Right ventricle myocardium inferior (tissue), 1 donor: ENCODE measurements at places on chromosomes 7 and 10. TPM values are rescaled to one million over a fixed set of nuclear protein-coding genes. Genes with fewer than 3 reads are reported as not detected.

The ECD gene
- total RNA-seq, result 15.3 TPM

The ARHGEF35 gene
- 0.87 TPM for total RNA-seq

The SFRP5 gene
- total RNA-seq, result 2.5 TPM

The NRCAM gene
- 0.30 TPM for total RNA-seq

The CRCP gene
- total RNA-seq, result 23.6 TPM

The SFRP4 gene
- total RNA-seq, result 0.32 TPM

The CNNM2 gene
- 3.0 TPM for total RNA-seq

The CHN2 gene
- total RNA-seq, result 20.2 TPM

The RNF148 gene
- total RNA-seq, result 0.32 TPM

The TMEM213 gene
- total RNA-seq, result not detected

The TAS2R16 gene
- not detected for total RNA-seq

The GRM3 gene
- not detected for total RNA-seq

The OR9A2 gene
- total RNA-seq, result not detected

The MALSU1 gene
- total RNA-seq, result 119 TPM

The NPSR1 gene
- not detected for total RNA-seq

The MACROH2A2 gene
- 14.8 TPM for total RNA-seq

The AS3MT gene
- total RNA-seq, result 14.6 TPM

The HOXA3 gene
- total RNA-seq, result not detected

The ZNF488 gene
- total RNA-seq, result not detected

The TUBB8 gene
- total RNA-seq, result not detected

The BUD23 gene
- 81.1 TPM for total RNA-seq

The HOXA10 gene
- total RNA-seq, result not detected

The MXI1 gene
- total RNA-seq, result 69.1 TPM

The SNCG gene
- 24.7 TPM for total RNA-seq

The SSC4D gene
- total RNA-seq, result 1.3 TPM

The CALML3 gene
- total RNA-seq, result not detected

The ENO4 gene
- not detected for total RNA-seq
